ENCODE measurements at places on chromosomes 5 and 9.

DNA sequence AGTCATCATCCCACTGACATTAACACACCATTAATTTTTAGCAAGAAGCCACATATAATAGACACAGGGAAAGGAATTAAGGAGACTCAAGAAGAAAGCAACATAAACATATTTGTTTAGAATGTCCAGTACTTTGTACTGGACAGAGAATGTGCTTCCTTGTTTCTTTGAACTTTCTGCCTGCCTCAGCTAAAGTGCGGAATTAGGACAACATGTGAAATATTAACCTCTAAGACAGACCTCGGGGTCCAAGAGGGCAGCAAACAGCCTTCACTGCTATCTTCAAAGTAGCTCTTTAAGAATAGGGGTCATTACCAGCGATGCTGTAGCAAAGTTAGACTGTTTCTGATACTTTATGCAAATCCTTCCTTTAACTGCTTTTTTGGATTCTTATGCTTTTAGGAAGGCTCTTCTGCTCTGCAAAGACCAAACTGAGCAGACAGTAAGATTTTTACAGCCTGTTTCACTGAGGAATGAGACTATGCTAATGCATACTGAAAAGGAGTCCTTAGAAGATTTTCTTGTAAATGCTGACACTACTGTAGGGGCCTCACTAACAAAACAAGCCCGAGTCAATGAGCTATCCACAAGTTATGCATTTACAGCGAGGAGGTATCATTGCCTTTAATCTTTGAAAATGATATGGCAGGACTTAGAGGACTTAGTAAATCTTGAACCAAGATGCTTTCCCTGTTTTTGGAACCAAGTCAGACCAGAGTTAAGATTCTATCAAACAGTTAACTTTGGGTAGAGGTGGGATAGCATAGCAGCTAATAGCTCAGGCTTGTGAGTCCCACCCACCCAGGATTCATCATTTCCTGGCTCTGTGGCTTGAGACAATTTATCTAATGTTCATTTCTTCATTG lies 23.8 kb downstream of the DAB2 start:
- no peak for DNase-seq

DNA sequence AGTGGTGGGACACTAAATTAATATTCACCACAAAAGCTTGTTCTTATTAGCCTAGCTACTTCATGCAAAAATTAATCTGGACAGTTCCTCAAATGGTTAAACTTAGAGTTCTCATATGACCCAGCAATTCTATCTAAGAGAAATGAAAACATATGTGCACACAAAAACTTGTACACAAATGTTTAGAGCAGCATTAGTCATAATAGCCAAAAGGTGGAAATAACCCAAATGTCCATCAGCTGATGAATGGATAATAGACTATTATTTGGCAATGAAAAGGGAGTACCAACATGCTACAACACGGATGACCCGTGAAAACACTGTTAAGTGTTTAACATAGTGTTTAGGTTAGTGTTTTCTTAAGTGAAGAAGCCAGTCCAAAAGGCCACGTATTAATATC lies 32.8 kb upstream of the TNIP1 start:
- no peak for DNase-seq

- DNase-seq = no peak
Observed at GRCh38 chr5:156310115-156310514, 16.8 kb upstream of the SGCD start.

- peak; percentile 45 for DNase-seq
Observed at GRCh38 chr9:94065535-94065961, 18.7 kb upstream of the PTPDC1 start.

- DNase-seq = no peak
Observed at GRCh38 chr5:147348046-147348445, 113.2 kb downstream of the STK32A start.

DNA sequence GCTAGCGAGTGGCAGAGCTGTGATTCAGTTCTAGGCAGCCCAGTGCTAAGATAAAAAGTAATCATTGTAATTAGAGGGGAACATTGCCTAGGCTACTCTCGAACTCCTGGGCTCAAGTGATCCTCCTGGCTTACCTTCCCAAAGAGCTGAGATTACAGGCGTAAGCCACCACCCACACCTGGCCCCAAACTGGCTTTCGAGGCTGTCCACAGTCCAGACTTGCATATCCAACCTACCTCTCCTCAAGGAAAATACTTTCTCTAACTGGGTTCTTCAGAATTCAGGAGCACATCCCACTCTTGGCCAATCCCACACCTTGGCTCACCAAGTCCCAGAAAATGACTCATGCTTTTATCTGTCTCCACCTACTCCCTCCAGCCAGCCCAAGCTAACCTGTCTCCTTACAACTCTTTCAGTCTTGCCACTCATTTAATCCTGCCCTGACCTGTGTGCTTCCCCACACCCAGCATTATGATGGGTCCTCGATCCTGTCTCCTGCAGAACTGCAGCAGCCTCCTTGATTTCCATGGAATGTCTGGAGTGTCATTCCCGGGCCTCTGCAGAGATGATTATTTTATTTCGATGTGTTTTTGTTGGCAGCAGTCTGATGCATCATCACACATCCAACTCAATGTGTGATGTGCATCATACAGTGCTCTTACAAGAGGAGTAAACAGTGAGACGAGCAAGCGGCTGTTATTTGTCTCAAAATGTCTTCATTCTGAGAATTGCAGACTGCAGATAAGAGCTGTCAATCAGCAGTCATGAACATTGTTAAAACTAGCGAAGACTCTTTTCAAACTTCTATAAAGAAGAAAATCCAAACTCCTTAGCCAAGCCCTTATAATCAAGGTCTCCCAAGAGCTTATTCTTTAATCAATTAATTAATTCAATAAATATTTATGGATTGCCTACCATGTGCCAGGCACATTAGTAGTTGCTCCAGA lies 167.3 kb downstream of the SEC61B start:
- DNase-seq = no peak

- DNase-seq = no peak
Observed at GRCh38 chr5:179906795-179907555, 722 bp downstream of the TBC1D9B start.

Data from stimulated activated CD4-positive, alpha-beta T cell treated with anti-CD3 and anti-CD28 coated beads, TNF-alpha, amount 100 ng/mL, for 48 hours (primary cell).